ENCODE measurements at places on chromosomes 1 and 21. TPM values are rescaled to one million over a fixed set of nuclear protein-coding genes. Genes with fewer than 3 reads are reported as not detected.

GRCh38 chr1:241253471-241253870 is 103.5 kb downstream of the RGS7 start:
- H3K4me1 ChIP-seq, result no peaks in the 10 kb centered on the region
- no peak overlapping the region for H3K4me3 ChIP-seq
- no peak overlapping the region for H3K27ac ChIP-seq
- no peak for DNase-seq

GRCh38 chr1:111535256-111536191 is 32.1 kb upstream of the ADORA3 start:
- H3K36me3 ChIP-seq, result no peaks in the 10 kb centered on the region
- H3K27ac ChIP-seq, result no peak overlapping the region
- H3K27me3 ChIP-seq, result no peaks in the 10 kb centered on the region
- H3K4me3 ChIP-seq, result no peak overlapping the region
- DNase-seq, result no peak

The ALX3 gene
- total RNA-seq, result not detected

DNA sequence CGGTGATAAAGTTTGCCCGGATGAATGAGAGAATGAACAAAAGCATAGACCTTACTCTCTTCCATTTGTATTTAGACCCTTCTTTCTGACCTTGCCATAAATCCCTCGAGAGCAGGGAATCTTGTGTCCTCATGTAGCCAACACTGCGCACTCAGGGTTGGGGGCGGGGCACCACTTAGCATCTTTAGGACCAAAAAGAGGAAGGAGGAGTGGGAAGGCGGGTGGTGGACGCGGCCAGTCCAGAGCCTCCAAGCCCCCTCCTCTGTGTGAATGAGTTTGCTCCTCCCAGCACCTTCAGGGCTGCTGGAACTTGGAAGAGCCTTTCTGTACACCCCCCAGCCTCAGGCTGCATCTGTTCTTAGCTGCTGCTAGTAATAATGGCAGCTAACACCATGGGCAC is 141.9 kb upstream of the TMEM51 start:
- H3K36me3 ChIP-seq, result no peaks in the 10 kb centered on the region
- no peak for DNase-seq
- H3K27ac ChIP-seq, result no peak overlapping the region

The OR10J5 gene
- total RNA-seq, result not detected

DNA sequence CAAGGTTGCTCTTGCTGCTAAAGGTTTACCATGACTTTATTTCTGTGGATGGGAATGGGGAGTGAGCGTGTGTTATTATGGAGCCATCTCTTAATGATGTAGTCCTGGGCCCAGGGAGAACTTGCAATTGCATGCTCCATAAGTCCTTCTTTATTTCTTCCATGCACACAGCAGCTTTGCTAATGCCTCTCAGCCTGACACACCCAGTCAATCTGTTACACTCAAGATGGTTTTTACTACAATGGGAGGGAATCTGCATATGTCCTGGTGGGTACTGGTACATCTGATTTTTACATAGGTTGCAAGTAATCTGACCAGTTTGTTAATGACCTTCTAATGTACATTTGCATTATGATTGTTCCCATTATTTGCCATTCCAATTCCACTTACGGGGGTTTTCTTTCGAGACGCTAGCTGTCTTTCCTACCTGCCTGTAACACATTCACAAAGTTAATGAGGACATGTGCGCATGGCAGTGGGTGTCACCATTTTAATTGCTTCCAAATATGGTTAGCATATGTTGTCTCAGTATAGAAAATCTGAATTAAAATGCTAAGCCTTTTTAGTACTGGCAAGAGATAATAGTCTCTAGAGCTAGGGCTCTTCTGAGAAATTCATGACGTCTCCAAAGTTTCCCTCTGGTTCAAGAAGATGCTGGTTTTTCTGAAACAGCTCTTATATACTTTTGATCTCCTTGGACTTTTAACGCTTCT is 188.2 kb downstream of the GRIK1 start:
- no peaks in the 10 kb centered on the region for H3K36me3 ChIP-seq
- H3K4me1 ChIP-seq, result no peaks in the 10 kb centered on the region
- H3K27ac ChIP-seq, result no peak overlapping the region
- no peak overlapping the region for H3K4me3 ChIP-seq
- no peak for DNase-seq

DNA sequence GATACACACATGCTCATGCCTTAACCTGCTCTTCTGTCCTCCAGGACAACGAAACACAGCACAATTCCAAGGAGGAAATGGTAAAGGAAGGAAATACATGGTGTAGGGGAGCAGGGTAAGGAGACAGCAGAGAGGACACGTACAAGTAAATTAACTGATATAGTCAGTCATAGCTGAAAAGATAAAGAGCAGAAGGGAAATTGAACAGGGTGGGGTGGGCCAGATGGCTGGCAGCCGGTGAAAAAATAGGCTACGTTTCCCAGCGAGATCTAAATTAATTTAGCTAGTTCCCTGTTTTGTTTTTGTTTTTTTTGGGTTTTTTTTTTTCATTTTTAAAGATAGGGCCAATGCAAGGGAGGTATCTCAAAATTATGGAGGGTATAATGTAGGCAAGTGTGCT is 109.2 kb downstream of the FAM78B start:
- no peak for DNase-seq
- H3K36me3 ChIP-seq, result no peaks in the 10 kb centered on the region
- H3K4me1 ChIP-seq, result no peaks in the 10 kb centered on the region
- H3K27ac ChIP-seq, result no peak overlapping the region
- H3K27me3 ChIP-seq, result no peaks in the 10 kb centered on the region

The PRKCZ gene
- total RNA-seq, result 51.2 TPM

The VWA5B1 gene
- total RNA-seq, result not detected

The GJA4 gene
- total RNA-seq, result 5.8 TPM

The SLC1A7 gene
- 12.8 TPM for total RNA-seq

GRCh38 chr21:14523234-14523633 is 22.9 kb downstream of the SAMSN1 start:
- H3K27me3 ChIP-seq, result no peaks in the 10 kb centered on the region
- H3K4me1 ChIP-seq, result no peaks in the 10 kb centered on the region
- H3K4me3 ChIP-seq, result no peak overlapping the region
- peak overlapping the region; percentile 59 for H3K27ac ChIP-seq

DNA sequence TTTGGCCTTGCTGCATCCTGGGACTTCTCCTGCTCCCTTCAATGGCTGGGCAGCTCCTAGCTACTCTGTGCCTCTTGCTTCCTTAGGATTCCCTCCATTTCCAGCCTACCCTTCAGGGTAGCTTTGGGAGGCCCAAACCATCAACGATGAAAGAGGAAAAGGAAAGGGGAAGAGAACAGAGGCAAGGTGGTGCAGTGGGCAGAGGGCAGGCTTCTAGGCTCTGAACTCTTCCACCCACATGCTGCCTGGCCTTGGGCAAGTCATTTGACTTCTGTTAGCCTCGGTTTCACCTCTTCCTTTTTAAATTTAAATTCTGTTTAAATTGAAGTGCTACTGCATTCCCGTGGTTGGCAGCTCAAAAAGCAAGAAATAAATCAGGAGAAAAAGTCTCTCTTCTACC is 5.7 kb upstream of the PPM1J start:
- H3K4me1 ChIP-seq, result peaks cover 17% of the 10 kb centered on the region
- H3K36me3 ChIP-seq, result no peaks in the 10 kb centered on the region
- DNase-seq, result no peak
- H3K27ac ChIP-seq, result no peak overlapping the region
- no peaks in the 10 kb centered on the region for H3K27me3 ChIP-seq
- H3K4me3 ChIP-seq, result no peak overlapping the region
